ENCODE measurements at places on chromosomes 1 and 21.

DNA sequence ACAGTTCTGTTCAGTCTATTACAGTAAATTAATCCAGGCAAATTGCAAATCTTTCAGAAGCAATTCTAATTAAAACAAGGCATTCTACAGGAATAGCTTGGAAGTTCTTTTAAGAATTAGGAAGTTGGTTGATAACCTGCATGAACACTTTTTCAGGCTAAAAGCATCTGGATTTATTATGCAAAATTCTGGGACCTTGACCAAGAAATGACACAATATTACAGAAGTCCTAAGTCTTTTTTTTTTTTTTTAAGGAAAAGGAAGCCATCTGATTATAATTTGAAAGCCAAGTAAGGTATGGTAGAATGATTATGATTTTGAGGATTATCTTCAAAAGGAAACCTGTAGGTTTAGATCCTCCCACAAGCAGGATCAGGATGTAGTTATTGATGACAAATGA is 74.7 kb upstream of the KCNK2 start:
- no peak for DNase-seq

GRCh38 chr1:230983811-230984210 is 4.9 kb downstream of the ARV1 start:
- no peak for DNase-seq

GRCh38 chr1:215228193-215228592 is 145.7 kb downstream of the KCNK2 start:
- DNase-seq = no peak

GRCh38 chr1:110668549-110668948 is 6.2 kb downstream of the KCNA3 start:
- DNase-seq = no peak

- DNase-seq = no peak
Observed at GRCh38 chr1:162716123-162716522, 74.4 kb upstream of the HSD17B7 start.

DNA sequence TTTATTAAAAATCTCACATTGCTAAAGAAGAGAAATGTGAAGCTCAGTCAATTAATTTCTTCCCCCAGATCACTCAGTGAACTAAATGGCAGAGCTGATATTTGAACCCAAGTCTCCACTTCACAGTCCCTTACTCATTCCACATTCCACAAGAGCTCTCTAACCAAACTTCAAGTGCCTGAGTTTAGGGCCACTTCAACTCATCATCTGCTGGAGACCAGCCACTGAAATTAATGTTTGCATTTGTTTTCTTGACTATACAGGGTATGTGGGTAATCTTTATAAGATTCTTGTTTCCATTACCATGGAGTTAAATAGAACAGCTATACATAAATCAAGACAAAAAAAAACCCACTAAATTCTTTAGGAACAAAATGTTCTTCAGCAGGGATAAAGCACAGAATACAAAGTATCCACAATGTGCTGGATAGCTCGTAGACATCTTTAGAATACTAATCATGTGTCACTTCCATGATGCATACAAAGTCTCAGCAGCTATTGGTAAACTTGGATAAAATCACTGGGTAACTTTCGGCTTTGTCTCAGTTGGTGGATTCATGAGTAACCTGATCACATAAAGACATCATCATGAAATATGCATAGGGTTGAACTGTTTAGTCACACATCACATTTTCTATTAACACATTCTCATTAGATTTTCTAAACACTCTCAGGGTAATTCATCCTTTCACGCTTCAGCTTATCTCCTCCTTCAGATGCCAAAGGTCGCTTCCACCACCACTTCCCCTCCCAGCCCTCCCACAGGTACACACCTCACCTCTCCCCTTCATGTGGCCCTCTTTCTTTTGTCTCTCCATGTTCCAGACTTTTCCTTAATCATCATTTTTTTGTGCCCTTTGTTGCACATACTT is 89.8 kb downstream of the LRRC53 start:
- DNase-seq = no peak

DNA sequence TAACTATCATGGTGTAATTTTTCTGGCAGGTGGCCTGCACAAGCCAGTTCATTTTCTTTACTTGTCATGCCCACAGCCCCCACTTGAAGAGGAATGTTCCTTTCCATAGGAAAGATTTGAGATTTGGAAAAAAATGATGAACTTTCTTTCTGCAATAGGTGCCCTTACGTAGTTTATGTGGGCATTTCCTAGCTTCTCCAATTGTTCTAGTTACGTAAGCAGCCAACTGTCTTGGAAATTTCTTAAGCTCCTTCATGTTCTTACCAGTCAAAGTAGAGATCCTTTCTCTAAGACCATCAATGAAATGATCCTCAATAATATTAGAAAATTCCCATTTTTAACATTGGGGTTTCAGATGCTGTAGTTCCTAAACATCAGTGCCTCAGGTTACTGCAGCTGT is 109.5 kb upstream of the F3 start:
- no peak for DNase-seq

GRCh38 chr1:17369466-17369865 is 2.5 kb upstream of the PADI6 start:
- no peak for DNase-seq

- DNase-seq = peak; percentile 68
Observed at GRCh38 chr1:172746091-172746949, 87.4 kb downstream of the FASLG start.

DNA sequence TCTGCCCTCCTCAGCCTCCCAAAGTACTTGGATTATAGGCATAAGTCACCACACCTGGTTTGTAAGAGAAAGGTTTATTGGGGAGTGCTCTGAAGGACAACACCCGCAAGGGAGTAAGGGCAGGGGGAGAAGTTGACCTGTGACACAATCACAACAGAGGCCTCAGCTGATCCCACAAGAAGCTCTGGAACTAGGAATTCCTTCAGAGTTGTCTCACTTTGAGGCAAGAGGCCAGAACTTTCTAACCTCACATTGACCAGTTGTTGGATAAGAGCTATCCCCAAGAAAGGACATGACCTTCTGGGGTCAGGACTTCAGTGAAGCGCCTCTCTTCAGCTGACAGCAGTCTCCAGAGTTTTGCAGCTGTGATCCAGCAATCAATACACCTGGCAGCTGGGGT is 27.4 kb upstream of the RC3H1 start:
- no peak for DNase-seq

DNA sequence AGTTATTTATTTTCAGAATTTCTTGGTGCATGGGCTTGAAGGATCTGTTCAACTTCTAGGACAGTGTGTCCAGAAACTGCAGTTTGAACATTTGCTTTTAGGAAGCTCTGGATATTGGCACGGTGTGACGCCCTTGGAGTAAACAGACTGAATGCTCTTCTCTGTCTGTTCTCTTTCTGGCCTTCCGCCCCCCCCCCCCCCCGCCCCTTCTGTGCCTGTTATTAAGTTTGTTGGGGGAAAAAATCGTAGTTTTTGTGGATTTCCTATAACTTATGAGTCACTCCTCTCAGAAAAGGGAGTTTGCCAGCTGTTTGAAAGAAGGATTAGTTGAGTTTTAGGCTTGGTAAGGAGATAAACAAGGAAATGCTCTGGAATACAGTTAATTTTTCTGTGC is 1.2 kb downstream of the KCTD3 start:
- DNase-seq = no peak

DNA sequence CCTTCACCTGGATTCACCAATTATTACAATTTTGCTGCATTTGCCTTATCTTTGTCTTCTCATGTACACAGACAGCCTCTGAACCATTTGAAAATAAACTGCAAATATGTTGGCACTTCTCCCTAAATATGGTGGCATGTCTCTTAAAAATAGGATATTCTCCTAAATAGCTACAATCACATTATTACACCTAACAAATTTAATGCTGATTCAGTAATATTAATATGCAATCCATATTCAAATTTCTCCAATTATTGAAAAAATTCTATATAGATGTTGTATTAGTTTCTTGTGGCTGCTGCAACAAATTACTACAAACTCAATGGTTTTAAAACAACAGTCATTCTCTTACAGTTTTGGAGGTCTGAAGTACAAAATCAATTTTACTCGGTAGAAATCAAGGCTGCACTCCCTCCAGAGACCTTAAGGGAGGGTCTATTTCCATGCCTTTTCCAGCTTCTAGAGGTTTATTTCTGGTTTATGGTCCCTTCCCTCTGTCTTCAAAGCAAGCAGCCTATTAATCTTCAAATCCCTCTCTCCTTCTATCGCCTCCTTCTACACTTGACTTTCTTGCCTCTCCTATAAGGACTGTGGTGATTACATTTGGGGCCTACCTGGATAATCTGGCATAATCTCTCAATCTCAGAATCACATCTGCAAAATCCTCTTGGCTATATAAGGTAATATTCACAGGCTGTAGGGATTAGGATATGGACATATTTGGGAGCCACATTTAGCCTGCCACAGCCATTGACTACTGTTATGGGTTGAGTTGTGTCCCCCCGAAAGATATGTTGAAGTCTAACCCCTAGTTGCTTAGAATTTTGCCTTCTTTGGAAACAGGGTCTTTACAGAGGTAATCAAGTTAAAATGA is 52.5 kb upstream of the BOLA1 start:
- no peak for DNase-seq

DNA sequence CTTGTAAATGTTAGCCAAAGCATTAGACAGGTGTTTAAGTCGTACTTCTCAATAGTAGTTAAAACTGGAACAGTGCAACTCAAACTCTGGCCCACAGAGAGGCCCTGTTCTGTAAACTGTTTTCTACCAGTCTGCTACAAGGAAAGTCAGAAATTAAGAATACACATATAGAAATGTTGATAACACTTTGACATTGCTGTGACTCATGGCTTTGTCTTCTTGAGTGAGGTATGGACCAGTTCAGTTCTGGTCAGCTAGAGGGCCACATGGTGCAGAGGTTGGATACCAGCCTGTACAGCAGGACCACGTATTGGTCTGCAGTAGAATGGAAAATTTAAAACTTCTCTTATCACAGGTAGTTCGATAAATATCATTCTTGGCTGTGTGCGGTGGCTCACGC is 22.3 kb downstream of the ZBTB8B start:
- DNase-seq = no peak

DNA sequence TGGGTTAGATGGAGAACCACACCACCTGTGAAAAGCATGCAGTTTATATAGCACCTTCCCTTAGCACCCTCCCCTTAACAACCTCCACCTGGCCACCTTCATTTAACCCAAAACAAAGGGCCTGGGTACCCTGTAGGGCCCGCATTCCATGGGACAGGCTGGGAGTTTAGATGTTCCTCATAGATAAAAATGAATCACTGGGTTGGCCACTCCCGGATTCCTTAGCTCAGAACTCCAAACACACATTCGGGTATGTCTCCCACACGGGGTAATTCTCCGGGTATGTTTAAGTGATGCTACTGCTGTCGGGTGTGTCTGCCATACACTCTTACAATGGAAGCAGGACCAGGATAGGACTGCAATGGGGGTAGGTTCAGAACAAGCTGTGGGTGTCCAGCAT is 43.9 kb upstream of the FOXO6 start:
- DNase-seq = peak; percentile 33

GRCh38 chr21:33901412-33902288 is 14.0 kb downstream of the ATP5PO start:
- DNase-seq = no peak

GRCh38 chr21:16004086-16004485 is 274.3 kb downstream of the USP25 start:
- DNase-seq = no peak

DNA sequence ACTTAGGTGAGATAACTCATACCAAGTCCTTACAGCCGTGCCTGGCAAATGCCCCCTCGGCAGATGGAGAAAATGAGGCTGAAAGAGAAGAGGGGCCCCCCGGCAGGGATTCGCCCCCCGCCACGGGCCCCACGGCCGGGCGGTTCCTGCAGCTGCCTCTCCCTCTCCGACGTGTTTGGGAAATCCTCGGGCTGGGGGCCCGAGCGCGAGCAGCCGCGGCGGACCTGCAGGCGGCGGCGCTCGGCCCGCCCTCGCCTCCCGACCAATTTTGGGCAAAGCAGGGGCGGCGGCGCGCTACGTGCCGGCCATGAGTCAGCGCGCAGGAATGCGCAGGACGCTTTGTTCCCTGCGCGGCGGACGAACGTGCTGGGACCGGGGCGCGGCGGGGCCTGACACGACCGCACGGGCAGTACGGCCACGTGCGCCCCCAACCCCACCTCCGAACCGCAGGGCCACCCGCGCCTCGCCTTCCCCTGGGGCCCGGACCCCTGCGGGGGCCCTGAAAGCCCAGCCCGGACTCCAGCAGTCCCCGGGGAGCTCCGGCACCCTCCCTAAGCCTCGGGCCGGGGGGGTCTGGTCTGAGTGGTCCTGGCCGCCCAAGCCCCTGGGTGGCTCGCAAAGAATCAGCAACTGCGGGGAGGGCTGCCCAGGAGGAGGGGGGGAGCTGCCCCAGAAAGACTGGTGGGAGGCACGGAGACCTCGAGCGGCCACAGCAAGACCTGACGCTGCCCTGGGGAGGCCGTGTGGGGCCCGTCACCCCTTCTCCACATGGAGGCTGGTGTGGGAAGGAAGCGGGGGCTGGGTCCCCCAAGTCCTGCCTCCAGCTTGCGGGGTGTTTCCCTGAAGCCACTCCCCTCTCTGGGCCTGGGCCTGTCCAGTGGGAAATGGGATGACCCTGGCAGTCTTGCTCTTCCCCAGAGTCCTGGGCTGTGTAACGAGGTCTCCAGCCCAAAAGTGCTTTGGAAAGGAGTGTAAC is 11.9 kb upstream of the EDN2 start:
- peak; percentile 76 for DNase-seq

GRCh38 chr1:150164779-150165178 is 15.1 kb downstream of the PLEKHO1 start:
- no peak for DNase-seq

GRCh38 chr1:65172936-65173690 is 25.1 kb downstream of the AK4 start:
- no peak for DNase-seq
